AG10803 (cell line): ENCODE measurements at places on chromosomes 7 and 10.
A peak's percentile ranks its signal among the peaks of the same experiment; 100 is the strongest.

DNA sequence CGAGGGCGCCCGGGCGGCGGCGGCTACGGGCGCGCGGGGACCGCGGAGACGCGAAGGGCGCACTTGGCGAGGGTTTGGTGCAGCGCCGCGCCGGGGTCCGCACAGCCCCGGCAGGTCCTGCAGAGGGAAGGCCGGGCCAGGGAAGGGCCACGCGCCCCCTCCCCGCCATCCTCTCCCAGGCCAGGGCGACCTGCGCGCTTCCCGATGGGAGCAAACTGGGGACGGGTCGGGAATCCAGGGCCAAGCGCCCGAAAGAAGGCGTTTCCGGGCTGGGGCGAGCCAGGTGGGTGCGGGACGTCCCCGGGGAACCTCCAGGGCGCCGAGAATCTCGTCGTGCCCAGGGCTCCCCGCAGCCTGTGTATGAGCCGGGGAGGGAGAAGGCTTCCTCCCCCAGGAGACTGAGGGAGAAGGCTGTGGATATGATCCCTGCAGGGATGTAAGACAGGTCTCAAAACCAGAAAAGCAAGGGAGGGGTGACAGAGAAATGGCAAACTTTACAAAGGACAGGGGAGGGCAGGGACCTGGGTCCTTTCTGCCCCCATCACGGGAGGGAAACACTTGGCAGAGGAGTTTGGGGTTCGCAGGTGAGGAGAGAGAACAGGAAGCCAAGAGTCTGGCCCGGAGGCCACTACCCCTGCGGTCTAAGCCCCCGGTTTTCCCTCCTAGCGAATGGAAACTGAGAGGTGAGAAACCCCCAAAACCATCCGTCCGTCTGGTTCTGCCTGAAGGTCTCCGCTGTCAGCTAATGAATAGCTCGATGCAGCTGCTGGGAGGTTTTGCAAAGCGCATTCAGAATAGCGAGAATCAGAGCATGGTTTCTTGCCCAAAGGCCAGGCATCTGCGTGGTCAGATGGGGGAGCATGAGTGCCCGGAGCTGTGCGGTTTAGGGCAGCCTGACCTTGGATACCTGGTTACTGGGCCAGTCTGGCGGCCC, 674 bp downstream of the AMZ1 start:
- peak; percentile 22 for DNase-seq

- DNase-seq: no peak
Observed at GRCh38 chr10:114304571-114305421, 65.7 kb downstream of the VWA2 start.

GRCh38 chr10:127293640-127294039, 97.2 kb upstream of the INSYN2A start:
- DNase-seq: peak; percentile 12

DNA sequence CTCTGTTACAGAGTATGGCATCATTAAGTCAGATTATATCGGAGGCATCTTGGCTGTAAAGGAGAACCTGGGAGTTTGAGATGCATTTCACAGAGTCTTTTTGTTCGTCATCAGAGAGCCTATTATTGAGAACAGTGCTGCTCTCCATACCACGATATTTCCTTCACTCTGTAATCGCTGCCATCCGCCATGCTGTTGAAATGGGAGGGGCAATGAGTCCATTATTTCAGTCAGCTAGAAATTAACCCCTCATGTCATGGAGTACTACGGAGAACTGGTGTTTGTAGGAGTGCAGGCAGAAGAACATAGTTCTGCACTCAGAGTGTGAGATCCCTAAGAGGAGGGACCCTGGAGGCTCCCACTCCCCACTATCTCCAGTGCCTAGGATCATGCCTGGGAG, 59.2 kb downstream of the SLC16A12 start:
- DNase-seq: no peak

DNA sequence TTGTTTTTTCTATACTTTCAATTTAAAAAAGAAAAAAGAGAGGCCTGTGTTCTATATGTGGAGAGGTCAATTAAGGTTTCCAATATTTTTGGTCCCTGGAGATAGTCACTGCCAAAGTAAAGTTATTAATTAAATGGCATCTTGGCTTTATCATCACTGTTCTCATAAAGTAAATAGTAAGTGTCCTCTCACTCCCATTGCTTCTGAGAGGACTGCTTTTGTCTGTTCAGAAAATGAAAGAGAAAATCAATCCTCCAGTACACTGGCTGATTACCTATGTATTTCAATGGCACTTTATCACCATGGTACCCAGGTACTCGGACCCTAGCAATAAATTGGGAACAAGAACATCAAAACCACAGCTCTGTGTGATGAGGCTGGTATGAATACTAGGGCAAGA, 94.0 kb downstream of the RNLS start:
- no peak for DNase-seq

- no peak for DNase-seq
Observed at GRCh38 chr7:132672200-132672990, 96.1 kb upstream of the PLXNA4 start.

DNA sequence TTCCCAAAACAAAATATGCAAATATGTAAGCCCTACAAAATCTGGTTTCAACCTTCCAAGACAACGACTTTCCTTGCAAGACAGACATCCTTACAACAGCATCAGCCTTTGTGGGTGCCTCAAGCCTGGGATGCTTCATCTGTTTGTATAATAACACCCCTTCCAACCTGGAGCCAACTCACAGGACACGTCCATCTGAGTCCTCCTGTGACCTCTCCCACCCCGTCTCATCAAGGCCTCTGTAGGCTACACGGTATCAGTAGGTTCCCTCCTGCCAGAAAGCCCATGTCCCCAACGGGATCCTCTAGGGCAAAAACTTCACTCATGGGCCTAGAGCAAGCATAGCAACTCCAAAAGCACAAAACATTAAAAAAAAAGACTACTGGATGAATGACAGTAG, 173.2 kb downstream of the TNS3 start:
- DNase-seq: no peak

DNA sequence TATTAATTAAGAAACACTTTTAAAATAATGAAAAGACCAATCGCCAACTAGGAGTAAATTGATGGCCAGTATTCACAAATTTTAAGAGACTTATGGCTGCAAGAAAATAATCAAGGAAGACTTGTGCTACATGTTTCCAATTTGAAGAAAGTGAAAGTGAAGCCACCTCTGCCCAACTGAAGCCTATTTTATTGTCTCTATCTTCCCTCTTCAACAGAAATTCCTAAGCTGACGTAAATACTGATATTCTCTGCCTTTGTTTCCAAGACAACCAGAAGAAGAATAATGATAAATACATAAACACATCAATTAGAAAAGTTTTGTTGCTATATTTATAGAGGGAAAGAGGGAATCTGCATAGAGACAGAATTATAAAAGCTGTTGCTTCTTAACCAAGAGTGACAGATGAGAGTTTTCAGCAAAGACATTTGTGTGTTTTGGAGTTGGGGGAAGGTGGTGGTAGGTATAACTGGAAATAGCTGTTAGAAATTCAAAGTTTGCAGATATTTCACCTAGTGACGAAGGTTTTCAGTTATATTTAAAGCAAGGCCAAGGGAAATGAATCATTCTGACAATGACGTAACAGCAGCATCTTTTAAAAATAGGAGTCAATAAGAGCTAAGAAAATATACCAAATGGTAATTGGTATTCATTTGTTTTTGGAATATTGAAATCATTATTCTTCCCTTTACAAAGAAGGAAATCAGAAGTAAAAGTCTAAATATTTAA, 576.6 kb upstream of the SORCS1 start:
- peak; percentile 33 for DNase-seq

GRCh38 chr7:46206476-46207060, 285.5 kb upstream of the IGFBP3 start:
- no peak for DNase-seq

DNA sequence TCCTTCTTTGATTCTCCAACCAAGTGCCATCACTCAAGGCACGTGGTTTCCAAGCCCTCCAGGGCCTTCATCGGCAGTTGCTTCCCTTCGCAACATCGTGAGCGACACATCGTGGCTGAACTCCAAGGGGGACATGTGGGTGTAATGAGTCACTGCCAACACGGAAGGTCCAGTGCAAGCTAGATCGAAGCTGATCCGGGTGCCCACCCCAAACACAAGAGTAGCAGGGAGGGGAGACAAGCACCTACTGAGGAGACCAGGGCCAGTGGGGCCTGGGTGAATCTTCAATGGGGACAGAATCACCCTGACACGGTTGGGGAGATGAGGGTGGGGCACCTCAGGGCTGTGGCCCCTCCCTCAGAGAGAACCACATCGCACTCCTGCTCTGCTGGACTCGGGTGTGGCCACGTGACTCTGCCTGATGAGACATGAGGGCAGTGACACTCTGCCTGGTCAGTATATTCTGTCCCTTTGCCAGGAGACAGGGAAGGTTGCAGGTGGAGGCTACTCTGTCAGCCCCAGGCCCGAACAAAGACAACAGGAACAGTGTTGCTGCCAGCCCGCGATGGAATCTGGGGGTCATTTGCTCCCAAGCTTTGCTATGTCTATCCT, 36.8 kb upstream of the HSPA12A start:
- DNase-seq: peak; percentile 6

DNA sequence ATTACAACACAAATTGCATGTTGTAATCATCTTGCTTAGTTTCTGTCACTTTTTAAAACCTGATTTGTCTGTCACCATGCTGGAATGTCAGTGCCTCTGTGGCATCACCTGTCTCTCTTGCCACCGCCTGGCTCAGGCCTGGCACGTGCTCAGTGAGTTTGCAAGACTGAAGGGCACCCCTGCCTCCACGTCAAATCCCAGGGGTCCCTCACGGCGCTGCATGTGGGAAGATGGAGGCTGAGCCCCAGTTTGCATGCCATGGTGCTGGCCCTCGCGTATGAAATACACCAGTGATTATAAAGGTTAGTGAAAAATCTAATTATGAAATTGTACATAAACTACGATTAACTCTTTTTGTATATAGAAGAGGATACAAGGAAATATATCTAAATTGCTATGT, 51.9 kb upstream of the VIPR2 start:
- no peak for DNase-seq

- no peak for DNase-seq
Observed at GRCh38 chr10:97074256-97075145, 111.3 kb downstream of the SLIT1 start.

DNA sequence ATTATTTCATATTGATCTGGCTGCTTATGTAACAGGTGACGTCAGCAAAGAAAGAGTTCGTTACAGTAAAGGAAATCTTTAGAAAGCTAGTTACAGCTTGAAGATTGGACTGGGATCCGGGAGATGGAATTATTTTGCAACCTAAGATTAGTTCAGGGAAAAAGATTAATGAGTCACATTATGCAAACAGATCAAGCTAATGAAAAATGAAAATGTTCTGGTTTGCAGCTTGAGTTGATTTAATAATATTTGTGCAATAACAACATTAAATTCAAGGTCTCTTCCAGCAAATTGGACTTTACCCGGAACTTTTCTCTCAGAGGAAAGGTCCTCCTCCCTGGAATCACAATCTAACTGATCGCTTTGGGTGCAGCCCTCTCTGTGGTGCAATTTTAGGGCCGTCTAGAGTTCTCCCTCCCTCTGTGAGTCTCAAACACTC, 119.5 kb downstream of the OTUD1 start:
- peak; percentile 1 for DNase-seq

DNA sequence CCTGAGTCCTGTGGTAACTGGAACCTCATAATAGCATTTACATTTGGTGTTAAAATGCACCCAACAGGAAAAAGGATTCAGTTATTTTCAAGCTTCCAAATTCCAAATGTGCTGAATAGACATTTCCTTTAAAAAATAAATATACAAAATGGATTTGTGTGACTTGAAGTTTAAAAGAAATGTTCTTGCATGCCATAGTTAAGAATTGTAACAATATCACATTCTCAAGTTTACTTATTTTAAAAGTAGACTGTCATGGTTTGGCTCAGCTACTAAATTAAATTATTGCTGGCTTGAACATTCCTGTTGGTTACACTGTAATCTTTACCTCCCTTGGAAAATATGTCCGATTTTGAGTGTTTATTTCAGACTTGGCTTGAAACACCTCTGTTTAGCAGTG, 31.5 kb downstream of the BICC1 start:
- no peak for DNase-seq

DNA sequence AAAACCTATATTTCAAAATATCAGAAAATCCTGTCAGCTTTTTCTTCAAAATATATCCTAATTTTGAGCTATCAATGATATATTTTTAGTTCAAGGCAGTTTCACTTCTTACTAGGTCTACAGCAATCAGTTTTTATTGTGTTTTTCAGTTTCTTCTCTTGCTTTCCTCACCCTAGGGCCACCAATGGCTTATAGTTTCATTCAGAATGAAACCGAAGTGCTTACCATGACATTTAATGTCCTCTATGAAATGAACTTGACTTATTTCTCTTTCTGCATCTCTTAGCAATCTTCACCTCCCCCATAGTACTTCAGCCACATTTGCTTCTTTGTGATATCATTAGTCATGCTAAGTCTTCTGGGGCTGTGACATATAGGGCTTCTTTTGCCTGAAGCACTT, 100.3 kb downstream of the ARL5B start:
- no peak for DNase-seq

DNA sequence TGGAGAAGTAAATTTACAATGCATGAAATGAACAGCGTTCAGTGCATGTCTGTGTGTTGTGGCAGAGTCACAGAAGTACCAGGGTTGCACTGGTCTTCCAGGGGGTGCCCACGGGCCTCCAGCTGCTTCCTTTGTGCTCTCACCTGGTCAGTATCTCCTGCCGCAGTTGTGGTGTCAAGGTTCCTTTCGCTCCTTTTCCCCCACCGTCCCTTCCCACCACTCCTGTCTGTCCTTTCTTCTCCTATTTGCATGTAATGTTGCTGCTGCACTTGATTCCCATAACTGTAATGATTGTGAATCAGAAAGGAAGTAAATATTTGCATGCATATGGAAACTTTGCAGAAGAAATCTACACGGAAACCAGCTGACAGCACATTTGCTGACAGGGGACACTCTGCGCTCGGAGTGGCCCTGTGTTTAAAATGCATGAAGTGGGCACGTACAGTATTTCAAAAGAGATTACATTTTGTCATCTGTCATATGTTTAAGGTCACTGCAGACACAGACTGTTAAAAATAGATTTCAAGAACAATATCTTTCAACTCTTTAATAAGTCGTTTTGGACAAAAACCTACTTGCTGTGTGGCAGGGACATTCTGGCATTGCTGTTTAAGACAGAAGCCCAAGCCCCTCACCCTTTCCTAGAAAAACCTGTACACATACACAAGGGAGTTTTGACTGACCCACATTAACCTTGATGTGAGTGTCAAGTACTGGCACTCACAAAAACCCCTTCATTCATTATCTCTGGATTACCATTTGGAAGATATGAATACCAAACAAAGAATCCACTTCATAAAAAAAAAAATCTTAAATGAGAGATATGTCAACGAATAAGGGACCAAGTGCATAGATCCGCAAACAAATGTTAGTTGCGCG, 336.7 kb upstream of the KLF6 start:
- DNase-seq: no peak

GRCh38 chr7:4058158-4058557, 623.9 kb upstream of the FOXK1 start:
- no peak for DNase-seq

DNA sequence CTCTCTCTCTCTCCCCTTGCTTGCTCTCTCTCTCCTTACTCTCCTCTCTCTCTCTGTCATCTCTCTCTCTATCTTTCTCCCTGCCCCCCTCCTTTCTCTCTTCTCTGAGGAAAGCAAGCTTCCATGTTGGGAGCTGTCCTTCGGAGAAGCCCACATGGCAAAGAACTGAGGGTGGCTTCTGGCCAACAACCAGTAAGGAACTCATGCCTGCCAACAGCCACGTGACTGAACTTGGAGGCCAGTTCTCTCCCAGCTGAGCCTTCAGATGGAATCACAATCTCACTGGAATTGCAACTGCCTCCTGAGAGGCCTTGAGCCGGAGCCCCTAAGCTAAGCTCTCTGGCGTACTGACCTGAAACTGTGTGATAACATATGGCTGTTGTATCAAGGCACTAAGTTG, 12.0 kb upstream of the DHTKD1 start:
- no peak for DNase-seq
